PC-9 (cell line): ENCODE measurements at places on chromosomes 6 and 20. TPM values are rescaled to one million over a fixed set of nuclear protein-coding genes. Genes with fewer than 3 reads are reported as not detected.

DNA sequence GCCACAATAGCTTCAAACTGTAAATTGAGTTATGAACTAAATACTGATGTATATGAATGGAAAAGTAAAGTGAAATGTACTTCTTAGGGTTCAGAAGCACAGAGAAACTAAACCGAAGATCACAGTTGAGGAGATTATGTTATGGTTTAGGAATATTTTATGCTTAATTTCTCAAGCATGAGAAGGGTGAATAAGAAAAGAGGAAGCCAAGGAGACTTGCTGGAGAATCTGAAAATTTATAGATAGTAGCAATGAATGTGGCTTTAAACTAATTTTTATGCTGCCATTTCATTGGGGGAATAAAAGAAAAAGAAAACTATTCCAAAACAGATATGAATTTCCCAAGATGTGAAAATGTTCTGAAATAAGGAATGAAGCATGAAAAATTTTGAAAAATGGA is 5.6 kb downstream of the ANKS1A start:
- H3K27ac ChIP-seq: no peak overlapping the region
- no peaks in the 10 kb centered on the region for H3K36me3 ChIP-seq
- no peak for DNase-seq
- H3K4me3 ChIP-seq: no peak overlapping the region
- H3K27me3 ChIP-seq: no peaks in the 10 kb centered on the region

- H3K27ac ChIP-seq: no peak overlapping the region
- no peaks in the 10 kb centered on the region for H3K36me3 ChIP-seq
- H3K27me3 ChIP-seq: peaks cover 91% of the 10 kb centered on the region
- DNase-seq: no peak
- H3K4me3 ChIP-seq: no peak overlapping the region
- no peaks in the 10 kb centered on the region for H3K4me1 ChIP-seq
Measured at GRCh38 chr20:625360-625932, 15.3 kb upstream of the TCF15 start.

GRCh38 chr6:106677282-106677681 is 47.9 kb downstream of the QRSL1 start:
- no peaks in the 10 kb centered on the region for H3K36me3 ChIP-seq
- DNase-seq: no peak
- no peak overlapping the region for H3K27ac ChIP-seq

GRCh38 chr20:50762045-50762422 is 30.7 kb downstream of the PARD6B start:
- DNase-seq: no peak
- no peaks in the 10 kb centered on the region for H3K36me3 ChIP-seq
- H3K4me3 ChIP-seq: peak overlapping the region; percentile 22; the same call in 1 of the 2 replicates
- peaks cover 66% of the 10 kb centered on the region for H3K4me1 ChIP-seq
- H3K27me3 ChIP-seq: no peaks in the 10 kb centered on the region

- no peaks in the 10 kb centered on the region for H3K4me1 ChIP-seq
- H3K4me3 ChIP-seq: no peak overlapping the region
- no peak for DNase-seq
Measured at GRCh38 chr6:122930252-122931180, 65.5 kb upstream of the CLVS2 start.

GRCh38 chr6:116136373-116136772 is 10.4 kb upstream of the COL10A1 start:
- no peak overlapping the region for H3K4me3 ChIP-seq
- H3K27ac ChIP-seq: no peak overlapping the region
- no peaks in the 10 kb centered on the region for H3K4me1 ChIP-seq

- no peak overlapping the region for H3K27ac ChIP-seq
- H3K36me3 ChIP-seq: no peaks in the 10 kb centered on the region
- no peak for DNase-seq
- peaks cover 21% of the 10 kb centered on the region for H3K4me1 ChIP-seq
- H3K27me3 ChIP-seq: no peaks in the 10 kb centered on the region; the same call in 1 of the 2 replicates
Measured at GRCh38 chr6:30960907-30961673, 20.3 kb downstream of the MUCL3 start.

GRCh38 chr6:63529498-63529897 is 42.8 kb upstream of the LOC128125822 start:
- DNase-seq: no peak
- H3K4me3 ChIP-seq: no peak overlapping the region
- H3K27ac ChIP-seq: no peak overlapping the region
- no peaks in the 10 kb centered on the region for H3K27me3 ChIP-seq

DNA sequence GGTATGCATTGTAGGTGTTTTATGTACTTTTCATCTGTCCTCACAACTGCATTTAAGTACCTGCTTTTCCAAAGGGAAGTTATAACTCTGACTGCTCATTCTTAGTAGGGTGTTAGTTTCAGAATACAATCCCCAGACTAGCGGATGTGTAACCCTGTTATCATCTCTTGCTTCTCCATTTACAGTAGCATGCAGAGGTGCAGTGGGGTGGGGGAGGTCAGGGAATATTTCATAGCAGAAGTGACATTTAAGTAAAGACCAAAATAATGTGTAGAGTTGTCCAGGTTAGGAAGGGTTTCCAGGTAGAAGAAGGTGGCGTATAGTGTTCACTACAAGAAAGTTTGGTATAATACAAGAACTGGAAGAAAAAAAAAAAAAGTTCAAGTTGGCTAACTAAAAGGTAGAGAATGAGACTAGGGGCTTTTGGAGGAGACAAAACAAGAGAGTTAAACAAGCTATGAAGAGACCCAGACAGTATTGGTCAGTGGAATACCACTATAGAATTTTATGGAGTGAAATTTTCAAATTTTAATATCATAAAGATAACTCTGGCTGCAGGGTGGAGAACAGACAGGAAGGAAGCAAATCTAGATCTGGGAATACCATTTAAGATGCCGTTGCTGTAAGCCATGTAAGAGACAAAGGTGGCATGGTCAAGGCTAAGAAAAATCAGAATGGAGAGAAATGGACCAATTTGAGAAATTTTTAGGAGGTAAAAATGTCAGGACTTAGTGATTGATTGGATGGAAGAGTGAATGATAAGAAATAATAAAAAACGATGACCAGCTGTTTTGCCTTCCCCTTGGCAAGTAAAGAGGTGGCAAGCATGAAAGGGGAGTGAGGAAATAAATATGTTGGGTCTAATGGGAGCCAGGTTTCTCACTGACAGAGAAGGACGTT is 2.2 kb upstream of the AHI1 start:
- H3K27me3 ChIP-seq: no peaks in the 10 kb centered on the region
- H3K36me3 ChIP-seq: no peaks in the 10 kb centered on the region
- peaks cover 21% of the 10 kb centered on the region for H3K4me1 ChIP-seq
- no peak overlapping the region for H3K27ac ChIP-seq
- DNase-seq: no peak

- H3K4me3 ChIP-seq: no peak overlapping the region
- no peak overlapping the region for H3K27ac ChIP-seq
- H3K36me3 ChIP-seq: no peaks in the 10 kb centered on the region
- DNase-seq: no peak
Measured at GRCh38 chr20:5748246-5748645, 2.0 kb upstream of the SHLD1 start.

DNA sequence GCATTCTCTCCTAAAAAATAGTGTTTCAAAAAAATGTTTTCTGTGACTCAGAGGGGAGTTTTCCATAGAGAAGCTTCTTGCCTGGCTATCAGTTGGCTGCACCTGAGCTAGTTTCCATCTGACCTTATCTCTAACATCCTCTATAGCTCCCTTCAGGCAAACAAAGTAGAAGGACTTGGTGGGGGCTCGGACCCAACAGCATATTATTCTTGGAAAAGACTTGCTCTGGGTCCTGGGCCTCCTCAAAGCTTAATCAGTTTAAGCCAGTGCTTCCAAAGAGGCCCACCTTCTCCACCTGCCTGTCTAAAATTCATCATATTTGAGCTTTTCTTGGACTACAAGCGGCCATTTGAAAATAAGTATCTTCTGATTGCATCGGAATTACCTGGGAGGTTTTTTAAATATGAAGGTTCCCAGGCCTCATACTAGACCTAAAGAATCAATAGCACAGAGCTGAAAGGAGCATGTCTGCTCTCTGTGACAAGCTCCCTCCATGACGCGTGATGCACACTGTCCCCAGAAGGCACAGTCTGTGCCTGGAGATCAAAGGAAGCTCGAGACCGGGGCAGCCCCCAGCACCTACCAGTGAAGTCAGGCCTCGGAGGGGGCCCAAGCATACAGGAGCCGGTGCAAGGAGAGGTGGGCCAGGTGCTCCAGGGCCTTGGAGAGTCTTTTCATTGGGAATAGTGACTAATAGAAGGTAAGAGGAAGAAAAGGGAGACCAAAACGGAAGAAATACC is 80.6 kb upstream of the HIVEP1 start:
- no peak overlapping the region for H3K4me3 ChIP-seq
- DNase-seq: no peak
- no peaks in the 10 kb centered on the region for H3K36me3 ChIP-seq
- no peaks in the 10 kb centered on the region for H3K4me1 ChIP-seq

DNA sequence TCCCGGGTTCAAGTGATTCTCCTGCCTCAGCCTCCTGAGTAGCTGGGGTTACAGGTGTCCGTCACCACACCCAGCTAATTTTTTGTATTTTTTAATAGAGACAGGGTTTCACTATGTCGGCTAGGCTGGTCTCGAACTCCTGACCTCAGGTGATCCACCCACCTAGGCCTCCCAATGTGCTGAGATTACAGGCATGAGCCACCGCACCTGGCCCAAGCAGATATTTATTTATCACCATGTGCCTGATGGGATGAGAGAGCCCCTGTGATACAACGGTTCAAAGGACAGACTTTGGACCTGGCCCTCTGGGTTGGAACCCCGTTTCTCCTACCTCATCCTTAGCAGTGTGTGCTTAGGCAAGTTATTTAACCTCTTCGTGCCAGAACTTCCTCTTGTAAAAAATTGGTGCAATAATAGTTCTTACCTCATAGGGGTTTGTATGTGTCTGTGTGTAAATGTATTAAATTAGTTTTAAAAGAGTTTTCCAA is 19.2 kb upstream of the STK38 start:
- H3K4me3 ChIP-seq: no peak overlapping the region
- H3K27me3 ChIP-seq: no peaks in the 10 kb centered on the region
- H3K27ac ChIP-seq: no peak overlapping the region
- no peaks in the 10 kb centered on the region for H3K36me3 ChIP-seq

DNA sequence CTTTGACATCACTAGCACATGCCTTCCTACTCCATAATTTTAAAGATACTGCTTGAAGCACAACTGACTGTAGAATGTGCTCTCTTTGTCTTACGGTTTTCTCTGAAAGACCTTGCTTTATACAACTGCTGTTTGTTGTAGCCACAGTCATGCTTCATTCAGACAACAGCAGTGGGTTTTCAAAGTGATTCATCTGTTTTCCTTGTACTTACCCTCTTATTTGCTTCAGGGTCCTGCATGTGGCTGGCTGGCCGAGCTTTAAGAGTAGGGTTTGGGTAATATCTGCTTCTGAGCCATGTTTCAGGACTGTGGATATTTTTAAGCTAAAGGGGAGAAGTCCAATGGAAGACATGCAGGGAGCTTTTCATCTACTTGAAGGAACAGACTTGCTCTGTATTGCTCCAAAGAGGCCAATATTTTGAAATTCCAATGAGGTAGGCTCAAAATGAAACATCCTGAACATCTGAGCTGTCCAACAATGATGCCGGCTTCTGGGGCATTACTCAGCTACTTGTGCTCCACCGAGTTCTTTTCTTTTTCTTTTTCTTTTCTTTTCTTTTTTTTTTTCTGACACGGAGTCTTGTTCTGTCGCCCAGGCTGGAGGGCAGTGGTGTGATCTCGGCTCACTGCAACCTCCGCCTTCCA is 160.2 kb upstream of the SGK1 start:
- H3K27ac ChIP-seq: no peak overlapping the region
- H3K36me3 ChIP-seq: no peaks in the 10 kb centered on the region
- no peak for DNase-seq
- no peaks in the 10 kb centered on the region for H3K27me3 ChIP-seq
- H3K4me3 ChIP-seq: no peak overlapping the region

DNA sequence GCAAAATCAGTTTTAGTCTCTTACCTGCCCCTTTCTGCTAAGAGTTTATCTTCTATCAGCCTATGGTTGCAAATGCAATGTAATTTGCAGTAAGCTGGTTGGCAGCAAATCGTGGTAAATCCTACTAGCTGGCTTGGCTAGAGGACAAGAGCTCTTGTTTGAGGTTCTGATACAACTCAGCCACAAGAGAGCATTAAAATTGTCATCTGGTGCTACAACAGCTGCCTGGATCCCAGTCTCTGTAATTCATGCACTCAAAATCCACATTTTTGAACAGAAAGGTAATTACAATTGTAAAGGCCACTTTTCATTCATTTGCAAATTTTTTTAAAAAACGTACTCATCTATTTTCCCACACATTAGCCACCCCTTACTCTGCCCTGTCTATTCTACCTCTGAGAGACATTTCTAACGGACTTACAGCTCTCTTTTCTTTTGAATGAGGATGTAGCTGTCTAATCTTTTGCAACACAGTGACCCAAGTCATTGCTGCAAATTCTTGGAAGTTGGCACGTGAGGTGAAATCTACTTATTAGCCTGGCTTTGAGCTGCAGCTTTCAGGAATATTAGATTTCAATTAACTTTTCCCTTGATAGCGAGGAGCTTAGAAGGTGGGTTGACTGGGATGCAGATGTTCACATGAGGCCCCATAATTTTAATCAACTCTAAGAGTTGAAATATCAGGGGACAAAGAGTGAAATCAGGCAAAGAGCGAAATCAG is 54.0 kb upstream of the FAM184A start:
- H3K27ac ChIP-seq: no peak overlapping the region
- no peak for DNase-seq
- H3K4me3 ChIP-seq: no peak overlapping the region

- H3K27ac ChIP-seq: no peak overlapping the region
- peaks cover 6% of the 10 kb centered on the region; the same call in 1 of the 2 replicates for H3K36me3 ChIP-seq
- DNase-seq: no peak
Measured at GRCh38 chr20:5190444-5190843, 63.6 kb downstream of the CDS2 start.

DNA sequence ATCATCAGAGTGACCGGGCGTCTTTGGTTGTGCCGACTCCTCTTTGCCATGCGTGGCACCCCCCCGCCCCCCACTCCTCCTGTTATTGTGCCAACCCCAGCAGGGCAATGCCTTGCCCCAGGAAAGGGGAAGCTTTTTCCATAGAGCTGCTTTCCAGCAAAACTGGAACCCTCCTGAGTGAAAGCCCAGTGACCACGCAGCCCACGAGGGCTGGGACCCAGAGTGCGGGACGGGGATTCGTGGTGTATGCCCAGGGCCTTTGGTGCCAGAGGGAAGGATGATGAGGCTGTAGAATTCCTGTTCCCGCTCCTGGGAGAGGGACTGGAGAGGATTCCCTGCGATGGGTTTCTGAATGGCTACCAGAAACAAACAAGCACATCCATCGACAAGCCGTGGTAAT is 116.8 kb upstream of the BACH2 start:
- peaks cover 23% of the 10 kb centered on the region for H3K4me1 ChIP-seq
- DNase-seq: no peak
- H3K27ac ChIP-seq: no peak overlapping the region
- H3K27me3 ChIP-seq: no peaks in the 10 kb centered on the region

DNA sequence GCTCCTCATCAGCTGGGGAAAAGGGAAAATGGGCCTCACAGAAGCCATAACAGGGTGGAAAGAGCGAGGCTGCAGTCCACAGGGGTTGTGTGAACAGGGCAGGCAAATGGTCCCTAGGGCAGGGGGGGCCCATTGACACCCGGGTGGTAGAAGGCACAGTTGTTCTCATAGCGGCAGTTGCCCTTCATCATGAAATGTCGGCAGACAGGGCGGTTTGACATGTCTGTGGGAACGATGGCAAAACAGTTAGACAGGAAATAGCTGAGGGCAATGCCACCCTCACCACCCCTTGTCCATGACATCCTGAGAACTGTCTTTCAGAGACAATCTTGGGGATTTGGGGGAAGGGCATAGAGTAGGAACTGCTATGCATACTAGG is 15.6 kb downstream of the PPP1R10 start:
- H3K4me1 ChIP-seq: no peaks in the 10 kb centered on the region
- peaks cover 36% of the 10 kb centered on the region for H3K36me3 ChIP-seq
- H3K4me3 ChIP-seq: no peak overlapping the region

GRIK2 gene
- 0.43 and 0.61 TPM in 2 replicates for total RNA-seq

PRDM13 gene
- total RNA-seq: not detected in 2 replicates

BTNL2 gene
- total RNA-seq: not detected in 2 replicates

CST5 gene
- total RNA-seq: 0.93 and 2.2 TPM in 2 replicates

CDSN gene
- 1.0 and 1.9 TPM in 2 replicates for total RNA-seq

COL21A1 gene
- total RNA-seq: 0.13 TPM in 1 of 2 replicates, not detected in the other
